ENCODE measurements at places on chromosomes 7 and 10.

DNA sequence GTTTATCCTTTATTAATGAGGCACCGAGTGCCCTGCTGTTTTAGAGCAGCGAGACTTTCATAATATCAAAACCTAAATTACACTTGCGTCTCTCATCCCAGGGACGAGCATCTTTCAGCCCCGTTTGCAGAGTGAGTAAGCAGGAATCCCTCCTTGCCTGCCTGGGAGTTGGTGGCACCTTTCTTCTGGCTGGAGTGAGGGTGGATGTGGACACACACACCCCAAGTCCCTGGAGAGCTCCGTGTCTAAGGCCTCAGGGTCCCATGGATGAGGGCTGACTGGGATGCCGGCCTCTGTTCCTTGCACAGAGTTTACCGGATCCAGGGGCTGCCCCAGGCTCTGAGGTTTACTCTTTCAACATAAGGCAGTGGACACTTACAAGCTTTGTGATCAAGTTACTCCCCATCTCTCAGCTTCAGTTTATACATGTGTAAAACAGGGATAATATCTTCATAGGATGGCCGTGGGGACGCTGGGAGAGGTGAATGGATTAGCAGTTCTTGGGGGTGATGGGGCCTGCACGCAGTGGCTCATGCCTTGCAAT, 24.5 kb downstream of the POLL start:
- DNase-seq, result no peak

GRCh38 chr7:91694351-91694841, 186.1 kb downstream of the MTERF1 start:
- DNase-seq, result no peak

DNA sequence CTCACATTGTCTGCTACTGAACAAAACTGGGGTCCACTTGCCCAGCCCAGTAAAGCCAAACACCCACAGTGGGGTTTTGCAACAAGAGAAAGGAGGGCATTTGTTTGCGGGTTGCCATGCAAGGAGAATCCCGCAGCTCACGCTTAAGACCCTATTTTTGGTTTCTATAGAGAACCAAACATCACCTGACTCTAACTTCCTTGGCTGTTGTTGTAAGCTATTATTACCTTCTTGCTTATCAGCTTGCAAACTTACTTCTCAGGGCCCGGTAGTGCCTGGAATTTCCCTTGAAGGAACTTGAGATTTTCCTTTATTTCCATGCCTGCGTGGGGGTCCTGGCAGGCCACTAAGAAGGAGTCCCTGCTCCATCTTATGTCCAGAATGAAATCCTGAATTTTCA, 20.7 kb downstream of the IFIT3 start:
- DNase-seq, result no peak

DNA sequence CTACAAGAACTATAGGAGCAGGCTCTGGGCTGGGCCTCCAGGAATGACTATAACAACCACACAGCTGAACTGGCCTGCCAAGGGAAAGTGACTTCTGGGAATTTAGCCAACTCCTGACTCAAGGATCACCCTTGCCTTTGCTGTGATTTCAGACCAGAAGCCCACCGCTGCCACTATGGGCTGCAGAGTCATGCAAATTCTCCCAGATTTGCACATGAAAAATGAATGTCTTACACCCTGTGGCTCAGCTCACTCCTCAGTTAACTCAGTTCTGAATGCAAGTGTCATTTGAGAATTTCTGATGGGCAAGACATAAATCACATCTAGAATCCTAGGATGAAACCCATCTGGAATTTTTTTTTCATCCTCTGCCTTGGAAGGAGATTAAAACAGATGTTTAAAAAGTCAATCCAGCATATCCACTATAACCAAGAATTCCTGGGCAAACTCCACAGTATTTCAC, 186.5 kb upstream of the BET1 start:
- no peak for DNase-seq

GRCh38 chr7:70032649-70033048, 434.4 kb downstream of the AUTS2 start:
- DNase-seq, result peak; percentile 42

DNA sequence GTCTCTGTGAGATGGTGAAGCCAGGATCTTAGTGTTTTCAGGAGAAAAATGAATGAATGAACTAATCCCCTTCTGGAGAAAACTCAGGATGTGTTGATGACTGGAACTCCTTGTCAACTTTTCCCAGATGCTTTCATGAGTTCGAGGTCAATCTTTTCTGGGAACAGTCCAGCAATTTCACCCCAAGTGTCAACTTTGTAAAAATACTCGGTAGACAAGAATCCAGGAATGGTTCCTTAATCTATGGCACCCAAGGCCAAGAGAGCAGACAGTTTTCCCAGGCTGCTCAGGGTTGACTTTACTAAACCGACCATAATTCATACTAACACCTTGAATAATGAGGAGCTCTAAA, 31.1 kb upstream of the LYZL1 start:
- DNase-seq, result no peak

Measured in NCI-H187 treated with DMSO at 0.1 percent for 48 hours (cell line).